ENCODE measurements at places on chromosomes 16 and 17. TPM values are rescaled to one million over a fixed set of nuclear protein-coding genes. Genes with fewer than 3 reads are reported as not detected.

- no peak for DNase-seq
Observed at GRCh38 chr17:69473841-69474831, 59.6 kb downstream of the MAP2K6 start.

GRCh38 chr17:8976638-8977037 lies 11.1 kb upstream of the PIK3R5 start:
- no peak for DNase-seq

DNA sequence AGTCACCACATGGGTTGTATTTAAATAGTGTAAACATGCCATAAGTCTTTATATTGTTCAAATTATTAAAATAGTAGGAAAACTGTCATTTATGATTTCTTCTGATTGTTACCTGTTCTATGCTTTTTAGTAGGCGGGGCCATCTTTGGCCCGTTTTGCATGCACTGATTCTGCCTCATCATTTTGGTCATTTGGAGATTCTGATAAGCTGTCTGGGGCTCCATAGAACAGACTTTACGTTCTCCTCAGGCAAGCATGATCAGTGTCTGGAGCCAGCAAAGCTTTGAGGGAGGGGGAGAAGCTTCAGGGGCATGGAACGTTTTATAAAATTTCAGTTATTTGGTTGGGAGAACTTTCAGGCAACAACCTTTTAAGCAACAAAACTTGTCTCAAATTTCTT lies 8.8 kb downstream of the NDEL1 start:
- DNase-seq = no peak

GRCh38 chr17:12187658-12188057 lies 167.0 kb downstream of the MAP2K4 start:
- no peak for DNase-seq

The ALOX12 gene
- not detected for total RNA-seq

DNA sequence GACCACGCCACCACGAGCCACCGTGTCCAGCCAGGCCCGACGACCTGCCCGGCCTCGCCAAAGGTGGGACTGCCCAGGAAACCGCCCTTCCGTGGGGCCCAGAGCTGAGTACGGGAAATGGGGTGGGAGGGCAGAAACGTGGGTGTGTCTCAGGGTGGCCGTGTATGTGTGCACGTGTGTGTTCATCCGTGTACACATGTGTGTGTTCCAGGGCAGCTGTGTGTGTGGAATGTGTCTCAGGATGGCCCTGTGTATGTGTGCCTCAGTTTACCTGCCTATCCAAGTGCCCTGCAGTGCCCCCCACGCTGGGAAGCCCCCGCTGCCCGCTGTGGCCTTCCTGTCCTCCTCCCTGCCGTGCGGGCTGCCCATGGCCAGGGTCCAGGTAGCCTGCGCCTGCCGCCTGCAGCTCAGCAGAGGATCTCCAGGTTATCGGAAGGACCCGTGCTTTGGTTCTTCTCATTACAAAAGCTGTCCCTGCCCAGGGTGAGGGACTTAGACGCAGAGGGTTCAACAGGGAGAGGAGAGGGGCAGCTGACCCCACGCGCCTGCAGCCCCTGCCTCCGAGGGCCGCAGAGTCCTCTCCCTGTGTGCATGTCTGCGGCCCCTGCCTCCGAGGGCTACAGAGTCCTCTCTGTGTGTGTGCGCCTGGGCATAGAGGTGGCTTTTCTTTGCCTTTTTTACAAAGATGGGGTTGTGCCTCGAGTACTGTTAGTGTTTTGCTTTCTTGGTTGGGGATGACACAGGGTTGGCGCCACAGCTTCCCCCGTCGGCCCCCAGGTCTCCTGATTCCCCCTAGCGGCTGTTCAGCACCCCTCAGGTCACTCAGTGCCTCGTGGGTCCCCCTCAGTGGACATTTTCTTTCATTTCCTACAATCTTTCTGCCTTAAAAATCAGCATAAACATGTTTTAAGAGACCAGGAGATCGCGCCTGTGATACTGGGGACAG lies 23.6 kb downstream of the ZNF469 start:
- no peak for DNase-seq

DNA sequence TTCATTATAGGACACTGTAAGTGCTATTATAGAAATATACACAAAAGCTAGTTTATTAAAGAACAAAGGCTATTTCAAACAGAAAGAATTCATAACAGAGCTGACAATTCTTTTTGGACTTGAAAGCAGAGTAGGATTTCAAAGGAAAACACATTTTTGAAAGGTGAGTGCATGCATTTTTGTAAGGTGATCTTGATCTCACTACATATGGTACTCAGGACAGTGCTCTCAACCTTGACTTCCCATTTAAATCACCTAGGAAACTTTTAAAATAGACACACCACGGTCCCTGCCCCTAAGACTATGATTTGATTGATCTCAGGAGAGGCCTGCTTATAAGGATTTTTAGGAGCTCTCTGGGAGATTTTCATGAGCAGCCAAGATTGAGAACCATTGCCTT lies 1362.0 kb downstream of the CDH8 start:
- no peak for DNase-seq

Measured in Daoy (cell line).